ENCODE measurements at places on chromosomes 3 and 15.

GRCh38 chr3:195171093-195171873, 99.7 kb downstream of the XXYLT1 start:
- no peak for DNase-seq

DNA sequence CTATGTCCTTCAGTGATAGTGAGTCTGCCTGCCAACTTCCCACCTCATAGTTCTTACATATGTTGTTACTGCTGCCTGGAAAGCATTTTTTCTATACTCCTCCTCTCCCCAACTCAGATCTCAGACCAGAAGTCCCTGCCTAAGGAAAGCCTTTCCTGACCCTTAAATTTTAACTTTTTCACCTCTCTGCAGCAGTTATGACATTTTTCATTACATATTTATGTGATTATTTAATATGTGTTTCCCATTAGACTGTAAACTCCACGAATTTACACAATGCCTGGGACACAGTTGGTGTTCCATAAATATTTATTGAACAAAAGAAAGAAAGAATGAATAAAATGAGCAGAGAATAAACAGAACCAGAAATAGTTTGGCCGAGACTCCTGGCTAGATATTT, 125.5 kb downstream of the MITF start:
- no peak for DNase-seq

GRCh38 chr15:74400915-74401757, 32.6 kb downstream of the SEMA7A start:
- DNase-seq = no peak

GRCh38 chr3:53820084-53820483, 26.1 kb downstream of the CHDH start:
- no peak for DNase-seq

GRCh38 chr15:70503073-70503745, 260.1 kb downstream of the UACA start:
- DNase-seq = no peak

DNA sequence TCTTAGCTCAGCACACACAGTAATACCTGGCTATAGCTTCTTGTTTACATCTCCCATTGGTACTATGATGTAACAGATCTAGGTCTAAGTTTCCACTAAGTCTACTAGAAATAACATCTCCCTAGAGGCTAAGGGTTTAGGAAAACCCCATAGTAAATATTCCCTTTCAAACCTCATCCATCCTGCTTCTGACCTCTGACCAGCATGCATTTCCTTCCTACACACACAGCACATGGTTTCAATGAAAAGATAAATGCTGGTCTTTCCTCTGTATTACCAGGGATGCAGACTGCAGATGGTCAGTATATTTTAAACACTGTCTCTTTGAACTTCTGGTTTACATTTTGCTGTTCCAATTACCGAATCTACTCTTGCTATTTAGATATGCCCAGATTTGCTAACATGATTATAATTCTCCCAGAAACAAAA, 96.6 kb downstream of the EFL1 start:
- no peak for DNase-seq

DNA sequence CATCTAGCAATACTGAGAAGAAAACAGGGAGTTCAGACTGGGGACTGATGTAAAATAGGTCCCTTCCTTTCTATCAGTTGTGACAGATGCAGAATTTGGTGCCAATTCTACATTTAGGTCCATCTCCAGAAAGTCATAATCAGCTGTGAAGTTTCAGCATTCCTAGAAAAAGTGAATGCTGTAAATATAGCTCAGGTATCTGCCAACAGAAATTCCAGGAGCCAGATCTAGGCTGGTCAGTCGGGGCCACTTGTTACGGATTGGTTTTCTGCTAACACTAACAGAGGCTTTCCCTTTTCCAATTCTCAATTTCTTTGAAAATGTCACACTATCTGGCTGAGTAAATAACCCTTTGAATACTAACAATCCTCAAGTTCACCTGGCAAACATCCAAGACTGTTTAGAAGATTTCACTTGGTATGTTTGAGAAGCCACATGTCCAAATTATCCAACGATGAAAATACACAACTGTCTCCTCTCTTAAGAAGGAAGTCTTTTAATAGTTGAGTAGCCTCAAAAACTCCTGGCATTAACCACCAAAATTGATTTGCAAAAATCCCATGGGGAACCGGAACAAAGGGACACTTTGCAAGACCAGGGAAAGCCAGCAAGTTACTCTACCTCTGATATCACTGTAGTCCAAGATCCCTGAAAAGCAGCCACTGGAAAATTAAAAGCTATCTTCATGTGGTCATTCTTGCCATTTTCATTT, 222.3 kb downstream of the ZMAT3 start:
- peak; percentile 23 for DNase-seq

- no peak for DNase-seq
These were observed 61.4 kb downstream of the LRRFIP2 start for GRCh38 chr3:37112987-37113386.

Measured in COLO829 (cell line).